RWPE1 (cell line): ENCODE measurements at places on chromosomes 2 and 18.
A peak's percentile ranks its signal among the peaks of the same experiment; 100 is the strongest.

- DNase-seq, result no peak
Observed at GRCh38 chr2:59288771-59289170, 1047.6 kb upstream of the FANCL start.

- no peak for DNase-seq
Observed at GRCh38 chr2:236703373-236703709, 133.7 kb downstream of the ACKR3 start.

- no peak for DNase-seq
Observed at GRCh38 chr18:36265015-36265414, 32.5 kb upstream of the FHOD3 start.

DNA sequence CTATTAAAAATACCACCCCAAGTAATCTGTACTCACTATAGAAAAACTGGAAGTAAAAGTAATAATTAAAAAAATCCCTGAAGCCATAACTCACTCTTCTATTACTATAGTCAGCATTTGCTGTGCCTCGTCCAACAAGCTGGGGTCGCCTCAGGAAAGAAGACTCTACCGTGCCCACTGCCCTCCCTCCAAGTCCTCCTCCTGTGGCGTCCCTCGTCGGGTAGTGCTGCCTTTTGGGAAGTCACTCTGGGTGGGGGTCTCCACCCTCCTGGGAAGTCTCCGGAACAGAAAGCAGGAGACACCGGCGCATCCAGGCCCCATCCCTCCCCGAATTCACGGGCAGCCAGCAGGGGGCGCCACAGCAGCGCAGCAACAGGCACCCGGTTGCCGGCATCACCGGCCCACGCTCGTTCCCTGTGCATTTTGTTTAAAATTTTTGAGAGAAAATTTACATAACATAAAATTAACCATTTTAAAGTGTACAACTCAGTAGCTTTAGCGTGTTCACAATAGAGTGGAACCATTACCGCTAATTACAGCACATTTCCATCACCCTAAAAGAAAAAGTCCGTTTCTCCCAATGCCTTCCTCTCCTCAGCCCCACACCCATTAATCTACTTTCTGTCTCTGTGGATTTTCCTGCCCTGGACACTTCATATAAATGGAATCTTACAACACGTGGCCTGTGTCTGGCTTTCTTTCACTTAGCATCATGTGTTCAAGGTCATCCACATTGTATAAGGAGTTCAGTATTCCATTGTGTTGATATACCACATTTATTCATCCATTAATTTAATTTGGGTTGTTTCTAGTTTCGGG is 62.2 kb downstream of the ADNP2 start:
- peak; percentile 33 for DNase-seq

DNA sequence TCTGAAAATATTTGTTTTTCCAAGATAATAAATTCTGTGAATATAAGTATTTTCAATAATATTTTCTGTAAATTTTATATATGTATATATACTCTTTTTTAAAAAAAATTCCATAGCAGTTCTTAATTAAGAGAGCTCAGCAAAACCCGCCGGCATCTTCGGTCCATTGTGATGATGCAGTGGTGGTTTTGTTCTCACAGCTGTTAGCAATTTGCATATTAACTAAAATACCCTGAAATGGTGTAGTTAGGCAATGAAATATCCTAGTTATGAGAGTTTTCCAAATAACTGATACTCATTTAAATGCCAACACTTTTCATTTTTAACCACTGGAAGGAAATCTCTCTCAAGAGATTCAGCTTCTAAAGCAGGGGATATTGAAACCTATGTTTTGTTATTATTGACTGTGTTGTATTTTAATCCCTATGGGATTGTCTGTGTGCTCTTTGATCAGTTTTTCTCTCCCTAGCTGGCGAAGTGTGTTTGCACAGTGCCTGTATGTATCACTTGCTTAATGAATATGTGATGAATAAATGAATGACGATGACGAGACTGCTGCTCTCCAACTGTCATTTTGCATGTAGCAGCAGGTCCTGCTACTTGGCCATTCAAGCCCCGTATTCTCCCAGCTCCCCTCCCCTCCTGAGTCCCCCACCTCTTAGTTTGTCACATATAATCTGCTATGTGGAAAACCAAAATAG is 42.4 kb downstream of the PSMG2 start:
- no peak for DNase-seq

GRCh38 chr18:48392268-48392667 is 16.9 kb downstream of the ZBTB7C start:
- DNase-seq, result no peak

- DNase-seq, result no peak
Observed at GRCh38 chr2:28423856-28424605, 31.4 kb downstream of the FOSL2 start.

- no peak for DNase-seq
Observed at GRCh38 chr2:54866868-54867267, 143.4 kb downstream of the EML6 start.

DNA sequence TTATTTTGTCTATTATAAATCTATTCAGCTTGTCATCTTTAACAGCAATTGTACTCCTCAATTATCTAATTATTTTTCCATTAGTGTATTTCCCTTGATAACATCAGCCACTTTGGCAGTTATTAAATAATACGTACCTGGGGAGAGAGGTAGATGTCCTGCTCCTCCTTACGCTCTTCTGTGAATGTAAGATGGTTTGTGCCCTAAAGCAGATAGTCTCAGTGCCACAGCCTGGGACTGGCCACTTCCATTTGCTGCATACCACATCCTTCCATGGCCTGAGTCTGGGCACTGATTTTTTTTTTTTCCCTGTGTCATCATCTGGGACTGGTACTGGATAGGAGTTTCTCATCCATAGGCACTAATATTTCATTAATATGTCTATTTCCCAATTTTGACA is 632.4 kb upstream of the LRRTM4 start:
- no peak for DNase-seq

DNA sequence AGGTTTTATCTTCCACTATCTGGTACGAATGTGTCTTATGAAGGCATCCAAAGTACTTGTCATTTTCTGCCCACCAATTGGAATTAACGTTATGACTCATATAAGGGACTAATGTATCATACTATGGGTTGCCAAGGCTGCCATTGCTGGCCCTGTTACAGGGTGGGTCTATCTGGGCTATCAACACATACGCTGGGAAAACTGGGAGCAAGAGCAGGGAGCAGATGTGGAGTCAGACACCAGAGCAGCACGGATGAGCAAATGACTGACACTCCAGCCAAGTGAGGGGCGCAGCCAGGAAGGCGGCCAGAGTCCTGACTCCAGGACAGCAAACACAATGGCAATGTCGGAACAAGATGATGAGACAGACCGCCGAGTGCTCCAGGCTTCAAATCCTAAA is 145.9 kb downstream of the COPS8 start:
- no peak for DNase-seq

DNA sequence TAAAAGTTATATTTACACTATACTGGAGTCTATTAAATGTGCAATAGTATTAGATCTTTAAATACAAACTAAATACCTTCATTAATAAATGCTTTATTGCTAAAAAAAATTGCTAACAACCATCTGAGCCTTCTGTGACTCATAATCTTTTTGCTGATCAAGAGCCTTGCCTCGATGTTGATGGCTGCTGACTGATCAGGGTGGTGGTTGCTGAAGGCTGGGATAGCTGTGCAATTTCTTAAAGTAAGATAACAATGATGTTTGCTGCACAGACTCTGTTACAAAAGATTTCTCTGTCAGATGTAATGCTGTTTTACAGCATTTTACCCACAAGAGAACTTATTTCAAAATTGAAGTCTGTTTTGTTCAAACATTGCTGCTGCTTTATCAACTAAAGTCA is 421.4 kb upstream of the CYRIA start:
- no peak for DNase-seq

DNA sequence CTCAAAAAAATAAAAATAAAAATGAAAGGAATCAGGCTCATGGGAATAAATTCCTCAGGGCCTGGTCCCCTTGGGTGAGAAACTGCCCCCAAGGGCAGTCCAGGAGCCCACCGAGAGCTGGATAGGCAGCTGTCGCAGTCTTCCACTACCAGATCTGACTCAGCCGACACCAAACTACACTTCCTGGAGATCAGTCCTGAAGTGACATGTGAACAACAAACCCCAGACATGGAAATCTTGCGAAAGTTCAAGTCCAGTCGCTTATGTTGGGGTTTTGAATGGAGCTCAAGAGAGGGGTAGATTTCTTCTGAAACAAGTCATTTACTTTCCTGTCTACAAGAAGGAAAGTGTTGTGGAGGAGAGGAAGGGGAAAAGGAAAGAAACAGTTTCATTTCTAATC is 12.9 kb downstream of the ADCY3 start:
- no peak for DNase-seq

GRCh38 chr2:69225933-69226332 is 161.1 kb downstream of the GFPT1 start:
- DNase-seq, result no peak

- no peak for DNase-seq
Observed at GRCh38 chr2:219168526-219168925, 1.3 kb downstream of the SLC23A3 start.

- peak; percentile 37 for DNase-seq
Observed at GRCh38 chr18:3481696-3482210, 31.8 kb downstream of the TGIF1 start.

DNA sequence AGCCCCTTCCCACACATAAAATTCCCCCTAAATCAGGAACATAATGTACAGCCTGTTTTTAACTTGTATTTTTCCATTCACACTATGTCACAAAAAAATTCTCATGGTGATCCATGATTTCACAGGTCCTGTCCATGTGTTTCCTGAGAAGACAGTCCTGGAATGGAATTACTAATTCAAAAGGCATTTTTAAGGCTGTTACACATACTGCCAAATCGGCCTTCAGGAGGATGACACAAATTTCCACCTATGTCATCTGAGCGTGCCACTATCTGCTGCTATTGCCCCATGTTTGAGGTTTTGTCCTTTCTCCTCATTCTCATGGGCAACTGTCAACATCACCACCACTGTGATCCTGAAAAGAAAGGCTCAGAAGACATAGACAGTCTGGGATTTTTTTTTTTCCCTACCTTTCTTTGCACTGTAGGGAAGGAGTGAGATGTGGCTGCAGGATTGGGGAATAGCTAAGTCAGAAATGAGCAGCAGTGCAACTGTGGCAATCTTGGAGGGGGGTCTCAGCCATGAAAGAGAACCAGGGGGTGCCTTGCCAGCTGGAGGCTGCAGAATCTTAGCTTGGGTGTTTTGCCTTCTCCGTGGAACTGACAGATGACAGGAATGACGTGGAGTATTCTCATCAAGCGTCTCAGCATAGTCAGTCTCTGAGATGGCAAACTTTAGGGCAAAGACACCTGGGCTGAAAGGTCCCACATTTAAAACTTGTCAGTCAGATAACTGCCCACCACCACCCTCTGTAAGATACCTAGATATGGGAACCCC is 73.4 kb downstream of the MARCHF4 start:
- peak; percentile 69 for DNase-seq

DNA sequence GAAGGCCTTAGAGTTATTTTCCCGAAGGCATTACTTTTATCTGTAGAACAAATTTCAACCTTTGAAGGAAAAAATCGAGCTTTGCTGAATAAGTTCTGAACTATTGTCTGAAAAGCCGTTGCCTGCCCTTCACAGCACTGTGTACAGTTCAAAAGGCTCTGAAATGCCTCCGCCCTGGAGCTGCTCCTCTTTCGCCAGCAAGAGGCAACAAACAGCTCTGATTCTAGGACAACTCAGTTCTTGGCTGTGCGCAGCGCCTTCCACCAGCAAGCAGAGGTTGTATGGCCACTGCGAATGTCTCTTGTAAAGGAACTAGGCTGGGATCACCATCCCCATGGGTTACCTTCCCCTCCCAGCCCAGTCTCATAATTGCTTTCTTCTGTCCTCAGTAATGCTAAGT is 308.5 kb downstream of the GBX2 start:
- no peak for DNase-seq

- DNase-seq, result no peak
Observed at GRCh38 chr18:78625847-78626246, 353.8 kb upstream of the SALL3 start.

DNA sequence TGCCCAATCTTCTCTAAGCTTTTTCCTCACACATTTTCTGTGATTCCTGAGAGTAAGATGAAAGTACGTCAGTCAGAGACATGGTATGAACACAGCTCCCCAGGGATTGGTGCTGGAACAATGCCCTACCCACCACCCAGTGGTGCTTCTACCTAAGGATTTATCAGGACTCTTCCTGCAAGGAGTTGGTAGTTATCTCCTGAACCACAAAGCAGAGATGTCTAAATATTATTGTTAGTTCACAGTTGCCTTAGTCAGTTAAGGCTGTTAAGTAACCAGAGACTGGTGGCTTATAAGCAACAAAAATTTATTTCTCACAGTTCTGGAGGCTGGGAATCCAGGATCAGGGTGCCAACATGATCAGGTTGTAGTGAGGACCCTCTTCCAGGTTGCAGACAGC is 60.3 kb upstream of the CCDC85A start:
- no peak for DNase-seq

DNA sequence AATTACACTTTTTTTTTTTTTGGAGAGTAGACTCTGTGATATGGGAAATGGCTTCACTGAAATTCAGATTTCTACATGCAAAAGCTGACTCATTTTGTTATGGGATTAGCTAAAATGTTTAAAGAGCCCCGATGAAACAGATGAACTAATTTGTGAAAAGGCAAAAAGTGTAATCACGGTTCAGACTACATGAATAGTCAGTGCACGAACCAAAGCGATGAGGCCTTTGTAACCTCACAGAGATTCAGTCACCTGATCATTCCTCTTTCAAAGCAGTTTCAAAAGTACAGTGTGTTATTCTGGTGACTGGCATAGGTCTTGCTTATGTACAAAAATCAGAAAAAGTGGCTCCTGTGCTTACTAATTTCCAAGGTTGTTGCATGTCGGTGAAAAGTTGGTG is 44.6 kb downstream of the TGIF1 start:
- no peak for DNase-seq

DNA sequence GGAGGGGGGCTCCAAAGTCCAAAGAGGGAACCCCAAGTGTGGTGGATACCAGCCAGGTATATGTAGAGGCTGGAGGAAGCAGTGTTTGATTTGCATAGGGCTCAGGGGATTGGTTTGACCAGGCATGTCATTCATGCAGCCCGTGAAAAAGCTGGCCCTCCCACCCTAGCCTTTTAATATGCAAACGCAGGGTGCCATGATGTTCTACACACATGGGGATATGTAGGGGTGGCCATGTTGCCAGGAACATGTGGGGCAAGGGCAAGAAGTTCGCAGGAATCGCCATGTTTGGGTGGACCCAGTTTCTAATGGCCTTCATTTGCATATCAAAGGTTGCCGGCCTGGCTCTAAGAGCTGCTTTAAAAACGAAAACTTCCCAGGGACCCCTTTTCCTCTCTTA is 33.6 kb downstream of the B3GNT7 start:
- no peak for DNase-seq

GRCh38 chr2:189995679-189996078 is 66.8 kb downstream of the MSTN start:
- DNase-seq, result no peak

GRCh38 chr2:48607307-48608014 is 10.2 kb upstream of the GTF2A1L start:
- no peak for DNase-seq

DNA sequence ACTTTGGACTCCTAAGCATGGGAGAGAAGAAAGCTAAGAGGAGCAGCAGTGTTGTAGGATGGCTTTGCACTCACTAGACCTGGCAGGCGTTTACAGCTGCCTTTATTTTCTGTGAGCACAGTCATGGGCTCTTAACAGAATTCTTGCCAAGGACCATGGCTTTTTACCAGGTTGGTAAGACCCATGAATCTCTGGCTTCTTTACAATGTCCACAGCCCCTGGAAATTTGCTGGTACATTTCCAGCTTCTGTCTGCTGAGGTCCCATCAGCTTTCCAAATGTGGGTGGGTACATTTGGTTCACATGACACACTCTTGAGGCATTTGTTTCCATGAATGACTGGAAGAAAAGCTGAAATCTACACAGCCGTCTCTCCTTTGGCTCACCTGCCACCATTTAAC is 162.7 kb downstream of the PPP1R1C start:
- DNase-seq, result no peak
